ENCODE measurements at places on chromosomes 7 and 10.

GRCh38 chr7:140562926-140563481 lies 77.6 kb downstream of the DENND2A start:
- no peak for DNase-seq

DNA sequence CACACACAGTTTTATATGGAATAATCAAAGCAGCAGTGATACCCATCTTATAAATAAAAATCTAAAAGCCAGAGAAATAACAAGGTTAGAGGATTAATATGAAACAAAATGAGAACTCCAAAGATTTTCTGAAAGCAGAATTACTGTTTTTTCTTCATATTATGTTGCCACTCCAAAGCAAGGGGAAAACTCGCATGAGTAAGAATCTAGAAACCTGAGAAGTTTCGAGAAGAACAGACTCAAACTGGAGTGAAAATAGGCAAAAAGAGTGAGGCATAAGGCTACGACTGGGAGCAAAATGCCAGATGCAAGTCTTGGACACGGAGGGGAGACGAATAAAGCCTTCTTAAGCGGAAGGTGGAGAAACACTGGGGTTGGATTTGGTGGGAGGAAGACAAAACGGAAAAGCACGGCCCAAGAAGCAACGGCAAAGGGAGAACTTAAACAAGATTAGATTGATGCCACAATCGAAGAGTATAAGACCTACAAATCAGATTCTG lies 923 bp downstream of the TNPO3 start:
- no peak for DNase-seq

DNA sequence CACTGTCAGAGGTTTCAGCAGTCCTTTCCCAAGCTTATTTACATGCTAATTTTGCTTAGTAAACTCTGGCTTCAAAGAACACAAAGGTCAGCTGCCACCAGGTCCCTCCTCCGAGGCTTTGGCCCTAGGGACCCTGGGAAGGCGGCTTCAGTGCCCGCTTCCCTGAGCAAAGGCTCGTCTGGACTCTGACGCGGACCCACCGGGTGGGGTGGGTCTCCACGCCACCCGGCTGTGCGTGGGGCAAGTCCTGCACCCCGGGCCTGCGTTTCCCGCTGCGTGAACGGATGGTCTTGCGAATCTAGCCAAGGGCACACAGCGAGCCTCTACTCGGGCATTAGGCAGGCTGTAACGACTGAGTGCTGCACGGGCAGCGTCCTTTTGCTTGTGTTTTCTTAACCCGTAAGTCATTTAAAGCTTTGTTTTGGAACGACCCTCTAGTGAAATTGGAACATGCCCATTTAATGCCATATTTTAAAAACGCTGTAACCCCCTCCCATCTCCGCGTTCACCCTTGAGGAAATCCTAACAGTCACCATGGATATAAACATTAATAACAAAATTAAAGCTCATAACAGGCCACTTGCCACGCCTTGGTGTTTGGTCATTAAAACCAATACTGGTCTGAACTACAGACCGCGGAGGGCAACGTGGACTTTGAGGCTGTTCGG lies 828 bp downstream of the BNIP3 start:
- DNase-seq: no peak

DNA sequence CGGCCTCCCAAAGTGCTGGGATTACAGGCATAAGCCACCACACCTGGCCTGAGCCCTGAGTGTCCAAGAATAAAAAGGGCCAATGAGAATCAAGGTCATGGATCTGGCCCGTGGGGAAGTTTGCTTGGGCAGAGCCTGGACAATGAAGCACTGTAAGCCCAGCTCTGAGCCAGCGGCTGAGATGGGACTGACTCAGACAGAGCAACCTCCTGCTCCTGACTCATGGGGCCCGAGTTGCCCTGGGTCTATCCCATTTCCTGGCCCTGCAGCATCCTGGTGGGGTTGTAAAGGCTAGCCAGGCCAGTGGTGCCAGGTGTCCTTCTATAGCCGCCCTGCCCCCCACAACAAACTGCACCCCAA lies 5.2 kb upstream of the MYH16 start:
- no peak for DNase-seq

DNA sequence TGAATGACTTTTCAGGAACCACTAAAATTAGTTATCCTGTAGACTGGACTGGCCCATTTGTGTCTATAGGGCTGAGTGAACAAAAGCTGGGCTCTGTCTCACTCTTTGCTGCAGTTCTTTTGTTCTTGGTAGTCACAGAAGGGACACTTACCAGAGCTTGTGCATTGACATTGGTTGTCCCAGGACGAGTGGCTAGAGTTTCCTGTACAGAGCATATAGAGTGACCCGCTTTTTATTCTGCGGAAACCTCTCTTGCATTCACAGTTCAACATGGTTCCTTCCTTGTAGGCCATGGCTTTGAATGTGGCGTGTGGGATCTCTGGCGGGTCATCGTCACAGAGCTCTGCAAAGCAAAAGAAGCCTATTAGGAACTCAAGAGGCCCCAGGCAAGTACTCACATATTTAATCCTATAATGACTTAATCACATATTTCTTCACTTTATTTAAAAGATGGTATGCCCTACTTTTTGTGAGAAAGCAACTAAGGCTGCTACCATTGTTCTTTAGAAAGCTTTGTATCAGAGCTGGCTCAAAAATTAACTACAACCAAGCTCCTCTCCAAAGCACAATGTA lies 36.4 kb downstream of the IL2RA start:
- DNase-seq: no peak

- no peak for DNase-seq
These were observed 149.8 kb downstream of the AMPH start for GRCh38 chr7:38481401-38481800.

GRCh38 chr10:21260506-21261149 lies 264.9 kb downstream of the SKIDA1 start:
- DNase-seq: no peak

GRCh38 chr10:110613996-110614495 lies 30.1 kb upstream of the RBM20 start:
- no peak for DNase-seq

DNA sequence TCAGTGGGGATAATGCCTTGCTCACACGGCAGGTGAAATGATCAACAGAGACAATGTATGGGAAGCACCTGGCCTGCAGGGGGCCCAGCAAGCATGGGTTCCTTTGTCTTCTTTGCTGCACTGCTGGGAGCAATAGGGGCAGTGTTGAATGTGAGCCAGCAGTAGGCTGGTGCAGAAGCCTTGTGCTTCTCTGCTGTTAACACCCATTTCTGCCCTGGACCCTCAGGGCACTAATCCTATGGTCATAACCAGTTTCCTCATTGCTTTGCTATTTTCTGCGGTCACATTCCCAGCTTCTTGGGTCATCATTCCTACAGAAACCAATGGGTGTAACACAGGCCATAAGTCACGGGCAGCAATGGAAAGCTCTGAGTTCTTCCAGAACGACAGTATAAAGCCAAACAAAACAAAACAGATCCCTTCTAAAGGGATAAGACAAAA lies 10.9 kb upstream of the LGI1 start:
- DNase-seq: no peak

DNA sequence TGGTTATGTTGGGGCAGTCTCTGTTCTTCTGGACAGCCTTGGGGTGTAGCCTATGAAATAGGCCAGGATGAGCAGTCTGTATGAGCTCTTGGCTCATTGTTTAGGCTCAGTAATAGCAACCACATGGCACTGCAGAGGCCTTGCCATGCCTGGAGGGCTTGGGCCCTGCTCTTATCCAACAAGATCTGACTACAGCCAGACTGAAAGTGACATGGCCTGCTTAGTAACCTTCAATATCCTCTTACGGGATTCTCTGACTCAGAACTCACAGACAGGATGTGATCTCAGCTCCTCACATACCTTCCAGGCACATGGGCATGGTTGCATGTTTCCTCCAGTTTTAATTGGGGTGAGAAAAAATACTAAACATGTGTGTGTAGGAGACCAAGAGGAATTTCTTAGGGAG lies 289.3 kb downstream of the PTEN start:
- no peak for DNase-seq

DNA sequence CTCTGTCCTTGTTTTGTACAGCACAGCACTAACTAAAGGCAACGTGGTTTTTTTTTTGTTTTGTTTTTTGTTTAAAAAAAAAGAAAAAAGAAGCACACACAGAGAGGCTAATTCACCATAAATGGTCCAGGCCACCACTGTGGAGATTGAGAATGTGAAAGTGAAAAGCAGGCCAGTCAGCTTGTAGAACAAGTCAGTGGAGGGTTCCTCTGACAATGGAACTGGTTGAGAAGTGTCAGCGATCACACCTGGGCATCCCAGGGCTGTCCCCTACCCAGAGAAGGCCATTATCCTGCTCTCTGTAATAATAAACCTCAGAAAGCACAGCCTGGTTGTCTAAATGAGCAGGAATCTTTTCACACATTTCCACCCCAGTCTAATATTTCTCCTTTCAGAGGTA lies 119.6 kb upstream of the ZNF438 start:
- DNase-seq: no peak

GRCh38 chr10:111435871-111436270 lies 359.0 kb downstream of the ADRA2A start:
- DNase-seq: no peak

GRCh38 chr7:29866490-29866930 lies 60.2 kb downstream of the WIPF3 start:
- DNase-seq: no peak

GRCh38 chr7:91344911-91345310 lies 80.7 kb downstream of the FZD1 start:
- no peak for DNase-seq

GRCh38 chr7:13991791-13992595 lies 2.5 kb upstream of the ETV1 start:
- DNase-seq: no peak

GRCh38 chr7:18693406-18693805 lies 197.9 kb downstream of the HDAC9 start:
- DNase-seq: no peak

- DNase-seq: no peak
These were observed 365.4 kb downstream of the NRG3 start for GRCh38 chr10:82240408-82240807.

GRCh38 chr7:65269150-65269856 lies 104.4 kb upstream of the ZNF92 start:
- DNase-seq: peak; percentile 38

GRCh38 chr10:4022473-4022872 lies 237.5 kb upstream of the KLF6 start:
- no peak for DNase-seq

GRCh38 chr7:97506728-97507127 lies 225.2 kb upstream of the TAC1 start:
- no peak for DNase-seq

- DNase-seq: no peak
These were observed 4.1 kb downstream of the IMPDH1 start for GRCh38 chr7:128405471-128406313.

DNA sequence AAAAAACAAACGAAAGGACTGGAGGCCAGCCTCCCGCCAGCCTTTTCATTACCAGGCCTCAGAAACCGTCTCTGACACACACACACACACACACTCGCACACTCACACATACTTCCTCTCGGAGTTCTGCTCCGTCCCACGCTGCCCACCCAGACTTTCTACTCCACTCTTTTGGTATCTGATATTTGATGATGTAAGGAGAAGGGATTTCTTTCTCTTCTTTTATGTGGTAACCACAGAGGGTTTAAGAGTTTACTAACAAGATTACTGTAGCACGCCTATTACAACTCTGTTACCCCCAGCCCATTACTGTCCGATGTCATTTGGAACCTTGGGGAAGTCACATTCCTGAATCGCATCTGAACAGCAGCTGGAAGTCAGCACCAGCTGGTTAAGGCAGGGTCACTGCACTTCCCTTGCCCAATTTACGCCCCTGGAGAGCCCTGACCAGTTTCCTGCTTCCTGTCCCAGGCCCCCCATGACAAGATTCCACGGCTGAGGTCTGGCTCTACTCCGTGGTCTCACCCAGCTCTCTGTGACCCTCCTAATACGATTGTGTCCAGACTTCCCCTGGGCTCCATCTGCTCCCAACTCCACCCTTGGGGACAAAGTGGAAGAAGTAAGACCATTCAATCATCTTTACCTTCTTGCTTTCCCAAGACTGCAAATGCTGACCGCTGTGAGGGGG lies 1.1 kb downstream of the DENND2A start:
- DNase-seq: no peak

- DNase-seq: no peak
These were observed 135.4 kb downstream of the MYOF start for GRCh38 chr10:93346694-93347093.

DNA sequence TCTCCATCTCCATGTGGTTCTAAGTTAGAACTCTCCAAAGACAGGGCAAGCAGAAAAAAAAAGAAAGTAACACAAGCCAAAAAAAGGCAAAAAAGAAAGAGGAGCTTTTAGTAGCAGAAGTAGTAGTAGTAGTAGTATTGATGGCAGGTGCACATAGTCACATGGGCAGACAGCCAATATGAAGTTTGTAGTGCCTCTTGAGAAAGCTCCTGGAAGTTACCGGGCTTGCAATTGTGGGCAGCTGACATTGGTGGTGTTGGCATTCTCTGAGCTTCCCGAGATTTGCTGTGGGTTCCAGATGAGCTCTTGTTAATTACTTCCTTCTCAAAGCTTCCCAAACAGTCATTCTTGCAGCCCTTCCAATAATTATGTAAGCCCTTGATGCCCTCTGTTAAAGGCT lies 1128.5 kb downstream of the TYW1 start:
- DNase-seq: no peak

GRCh38 chr7:148650232-148650858 lies 48.4 kb upstream of the CUL1 start:
- DNase-seq: no peak

- no peak for DNase-seq
These were observed 133.3 kb downstream of the MPP7 start for GRCh38 chr10:28169525-28169924.

DNA sequence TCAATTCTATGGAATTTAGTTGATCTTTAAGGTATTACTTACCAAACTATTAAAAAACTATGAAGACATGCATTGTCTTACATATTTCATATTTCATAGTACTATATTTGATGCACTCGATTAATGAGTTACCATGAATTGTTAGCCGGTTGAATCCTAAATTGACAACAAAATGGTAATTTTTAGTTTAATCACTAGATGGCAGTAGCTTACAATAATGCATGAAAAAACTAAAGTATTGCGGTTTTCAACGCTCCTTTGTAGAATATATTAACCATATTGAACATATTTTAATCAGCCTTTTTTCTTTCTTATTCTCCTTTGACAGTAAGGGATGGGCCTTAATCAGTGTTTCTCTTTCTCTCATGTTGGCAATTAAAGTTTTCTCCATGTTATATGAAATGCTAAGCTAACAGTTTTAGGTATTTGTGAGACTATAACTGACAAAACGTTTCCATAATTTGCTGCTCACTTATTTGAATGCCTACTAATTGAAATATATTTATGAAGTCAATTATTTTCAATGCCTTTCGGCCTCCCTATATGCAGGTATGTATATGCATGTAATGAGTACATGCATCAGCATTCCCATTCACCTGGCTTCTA lies 48.5 kb upstream of the ARL4A start:
- DNase-seq: no peak

GRCh38 chr10:18066947-18067346 lies 73.3 kb upstream of the CACNB2 start:
- DNase-seq: no peak

GRCh38 chr7:45892407-45893035 lies 4.2 kb downstream of the IGFBP1 start:
- no peak for DNase-seq

All from omental fat pad (tissue), 4 donors.